ENCODE measurements at places on chromosomes 16 and 17. TPM values are rescaled to one million over a fixed set of nuclear protein-coding genes. Genes with fewer than 3 reads are reported as not detected.

The KRTAP2-2 gene
- total RNA-seq: not detected

- H3K4me1 ChIP-seq: no peaks in the 10 kb centered on the region
- no peak for DNase-seq
- H3K36me3 ChIP-seq: no peaks in the 10 kb centered on the region
- H3K4me3 ChIP-seq: no peak overlapping the region
- H3K27ac ChIP-seq: no peak overlapping the region
These were observed 33.9 kb downstream of the SPECC1 start for GRCh38 chr17:20043021-20043420.

DNA sequence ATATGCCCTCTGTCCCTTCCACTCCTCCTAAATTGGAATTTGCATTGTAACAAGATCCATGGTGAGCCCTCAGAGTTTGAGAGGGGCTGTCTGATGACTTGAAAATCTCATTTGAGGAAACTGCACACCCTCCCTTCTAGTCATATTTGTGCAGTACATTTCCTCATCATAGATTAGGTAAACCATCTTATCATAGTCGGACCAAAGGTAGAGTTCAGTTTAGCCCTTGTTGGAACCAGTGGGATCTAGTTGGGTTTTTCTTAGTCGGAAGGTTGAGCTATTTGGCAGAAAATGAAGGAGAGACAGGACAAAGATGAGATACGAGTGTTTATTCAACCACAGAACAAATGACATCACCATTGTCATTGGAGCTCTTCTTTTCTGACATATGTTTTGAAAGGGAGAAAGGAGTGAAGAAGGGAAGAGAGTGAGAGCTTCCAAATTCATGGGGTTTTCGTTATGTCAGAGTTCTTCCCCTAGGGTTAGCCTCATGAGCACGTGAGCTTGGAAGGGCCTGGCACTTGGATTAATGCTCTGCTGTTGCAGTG lies 15.8 kb upstream of the KRT20 start:
- H3K4me1 ChIP-seq: no peaks in the 10 kb centered on the region
- H3K36me3 ChIP-seq: no peaks in the 10 kb centered on the region
- no peaks in the 10 kb centered on the region for H3K27me3 ChIP-seq
- H3K27ac ChIP-seq: no peak overlapping the region
- no peak overlapping the region for H3K4me3 ChIP-seq

- H3K4me1 ChIP-seq: peaks cover 5% of the 10 kb centered on the region
- H3K27ac ChIP-seq: no peak overlapping the region
- no peaks in the 10 kb centered on the region for H3K27me3 ChIP-seq
- H3K4me3 ChIP-seq: no peak overlapping the region
- no peak for DNase-seq
These were observed 2.6 kb downstream of the RMI2 start for GRCh38 chr16:11347831-11348230.

The CUEDC1 gene
- 32.1 TPM for total RNA-seq

DNA sequence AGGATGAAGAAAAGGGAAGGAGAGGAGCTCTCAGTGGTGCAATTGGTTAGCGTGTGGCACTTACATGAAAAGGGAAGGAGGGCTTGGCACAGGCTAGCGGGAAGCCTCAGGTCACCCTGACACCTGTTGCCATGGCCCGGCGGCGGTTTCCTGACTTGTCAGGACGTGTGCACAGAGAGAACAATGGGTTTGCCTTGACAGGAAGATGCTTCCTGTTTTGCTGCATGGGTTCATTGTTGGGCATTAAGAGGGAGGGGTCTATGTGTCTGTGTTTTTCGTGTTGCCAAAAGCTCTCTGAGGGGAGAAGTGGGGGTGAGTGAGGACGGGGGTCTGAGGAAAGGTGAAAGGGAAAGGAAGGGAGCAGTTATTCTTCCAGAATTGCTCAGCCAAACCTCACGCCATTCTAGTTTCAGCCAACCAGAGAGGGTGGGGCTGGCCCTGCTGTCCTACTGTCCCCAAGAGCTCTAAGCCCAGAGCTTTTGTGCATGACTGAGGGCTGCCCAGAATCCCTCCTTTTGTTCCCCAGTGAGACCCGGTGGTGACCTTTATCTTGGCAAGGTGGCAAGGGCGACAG lies 17.1 kb upstream of the CCR7 start:
- no peaks in the 10 kb centered on the region for H3K4me1 ChIP-seq
- no peak overlapping the region for H3K27ac ChIP-seq

DNA sequence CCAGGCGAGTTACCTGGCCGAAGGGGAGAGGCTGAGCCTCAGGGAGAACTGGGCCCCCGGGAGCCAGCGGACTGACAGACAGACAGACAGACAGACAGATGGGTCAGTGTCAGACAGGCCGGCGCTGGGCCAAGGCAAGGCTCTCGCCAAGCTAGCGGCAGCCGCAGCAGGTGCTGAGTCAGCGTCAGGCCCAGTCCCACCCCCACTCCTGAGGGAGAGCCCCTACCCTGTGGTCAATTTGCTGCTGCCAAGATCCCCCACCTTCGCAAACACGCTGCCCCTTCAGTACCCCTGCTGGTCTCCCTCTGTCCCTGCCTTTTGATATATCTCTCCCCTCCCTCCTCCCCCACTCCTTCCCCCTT lies 1.5 kb downstream of the FGF11 start:
- no peaks in the 10 kb centered on the region for H3K36me3 ChIP-seq
- H3K27ac ChIP-seq: no peak overlapping the region
- H3K4me1 ChIP-seq: peaks cover 68% of the 10 kb centered on the region
- no peak for DNase-seq
- no peak overlapping the region for H3K4me3 ChIP-seq
- H3K27me3 ChIP-seq: no peaks in the 10 kb centered on the region

DNA sequence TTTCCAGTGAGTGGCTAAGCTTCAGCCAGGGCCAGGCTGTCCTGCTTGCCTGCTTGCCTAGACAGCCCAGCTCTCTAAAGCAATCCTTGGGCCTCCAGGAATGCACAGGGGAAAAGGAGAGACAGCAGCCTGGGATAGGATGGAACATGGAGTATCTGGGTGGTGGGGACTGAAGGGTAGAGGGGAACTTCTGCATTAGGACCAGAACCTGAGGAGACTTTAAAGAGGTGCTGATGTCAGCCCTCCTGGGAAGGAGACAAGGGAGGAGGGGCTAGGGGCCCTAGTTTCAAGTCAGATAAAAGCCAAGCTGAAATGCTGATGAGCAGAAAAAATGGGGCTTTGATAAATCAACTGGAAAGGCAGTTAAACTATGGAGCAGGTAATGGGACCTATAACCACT lies 1.8 kb downstream of the HOXB7 start:
- H3K4me3 ChIP-seq: no peak overlapping the region
- peaks cover 22% of the 10 kb centered on the region for H3K4me1 ChIP-seq
- no peaks in the 10 kb centered on the region for H3K36me3 ChIP-seq
- no peak for DNase-seq

Measured in tibial nerve (tissue), 4 donors.